NCI-H187 treated with DMSO at 0.1 percent for 48 hours (cell line): ENCODE measurements at places on chromosomes 5 and 9.

DNA sequence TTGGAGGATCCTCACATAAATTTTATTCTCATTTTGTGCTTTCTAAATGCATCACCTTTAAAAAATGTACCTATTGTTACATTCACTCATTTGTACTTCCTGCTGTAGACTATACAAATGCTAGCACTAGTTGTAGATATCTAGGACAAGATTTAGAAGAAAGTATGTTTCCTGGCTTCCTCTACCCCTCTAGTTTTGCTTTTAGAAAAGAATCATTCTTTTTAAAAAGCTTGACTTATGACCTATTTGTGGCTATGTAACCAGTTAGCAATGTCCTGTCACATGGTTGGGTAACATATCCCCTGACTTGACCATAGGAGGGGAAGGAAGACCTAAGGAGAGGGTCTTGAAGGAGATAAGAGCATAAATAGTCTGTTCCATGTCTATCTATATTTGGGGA is 13.3 kb downstream of the CAMK4 start:
- DNase-seq: no peak

DNA sequence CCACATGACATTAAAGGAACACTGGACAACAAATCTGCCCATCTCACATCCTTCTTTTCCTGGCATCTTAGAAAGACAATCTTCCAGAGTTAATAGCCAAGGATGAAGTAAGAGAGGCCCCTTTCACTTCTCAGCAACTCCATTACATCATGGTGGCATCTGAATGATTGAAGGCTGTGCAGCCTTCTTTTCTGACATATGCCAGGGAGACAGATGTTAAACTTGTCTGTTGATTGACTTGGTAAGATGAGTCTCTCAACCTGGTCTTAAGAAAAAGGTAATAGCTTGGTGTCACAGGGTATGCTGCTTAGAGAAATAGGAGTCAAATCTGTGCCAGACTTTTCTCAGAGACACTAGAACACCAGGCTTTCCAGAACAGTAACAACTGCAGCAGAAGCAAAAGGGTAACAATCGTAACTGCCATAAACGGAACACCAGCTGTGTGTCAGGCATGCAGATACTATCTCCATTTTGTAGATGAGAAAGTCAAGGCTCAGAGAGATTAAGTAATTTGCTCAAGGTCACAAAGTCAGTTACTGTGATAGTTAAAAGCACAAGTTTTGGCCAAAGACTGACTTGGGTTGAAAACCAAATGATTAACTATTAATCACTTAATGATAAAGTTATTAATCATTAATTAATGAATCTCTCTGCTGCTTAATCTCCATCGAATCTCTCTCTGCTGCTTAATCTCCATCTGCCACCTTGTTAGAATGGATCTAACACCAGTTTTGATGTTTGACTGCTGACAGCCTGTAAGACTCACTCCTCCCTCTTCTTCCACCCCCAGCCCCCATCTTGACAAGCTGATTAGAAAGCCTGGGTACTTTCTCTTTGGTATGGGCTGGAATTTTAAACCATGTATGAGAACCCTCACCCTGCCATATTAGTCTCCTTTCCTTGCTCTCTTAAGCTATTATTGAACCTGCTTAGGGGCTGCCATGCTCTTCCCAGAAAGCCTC is 353.5 kb downstream of the ENC1 start:
- DNase-seq: no peak

DNA sequence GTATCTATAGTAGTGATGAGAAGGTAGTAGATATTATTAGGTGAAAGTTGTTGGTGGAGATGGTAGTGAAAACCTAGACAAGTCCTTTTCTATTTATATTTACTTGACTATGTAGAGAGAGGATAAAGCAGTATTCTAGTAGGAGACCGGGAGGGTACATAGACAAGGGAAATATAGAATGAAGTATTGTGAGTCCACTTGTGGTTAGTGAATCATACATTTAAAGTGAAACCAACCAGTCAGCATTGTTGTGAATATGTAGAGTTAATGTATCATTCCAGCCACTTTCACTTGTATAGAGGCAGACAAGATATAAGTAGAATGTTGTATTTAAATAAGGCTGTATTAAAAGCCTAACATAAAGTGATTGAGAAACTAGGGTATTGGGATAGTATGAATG is 1711.3 kb upstream of the ACO1 start:
- no peak for DNase-seq

- DNase-seq: peak; percentile 61
These were observed 122.0 kb downstream of the GDNF start for GRCh38 chr5:37717613-37718431.

DNA sequence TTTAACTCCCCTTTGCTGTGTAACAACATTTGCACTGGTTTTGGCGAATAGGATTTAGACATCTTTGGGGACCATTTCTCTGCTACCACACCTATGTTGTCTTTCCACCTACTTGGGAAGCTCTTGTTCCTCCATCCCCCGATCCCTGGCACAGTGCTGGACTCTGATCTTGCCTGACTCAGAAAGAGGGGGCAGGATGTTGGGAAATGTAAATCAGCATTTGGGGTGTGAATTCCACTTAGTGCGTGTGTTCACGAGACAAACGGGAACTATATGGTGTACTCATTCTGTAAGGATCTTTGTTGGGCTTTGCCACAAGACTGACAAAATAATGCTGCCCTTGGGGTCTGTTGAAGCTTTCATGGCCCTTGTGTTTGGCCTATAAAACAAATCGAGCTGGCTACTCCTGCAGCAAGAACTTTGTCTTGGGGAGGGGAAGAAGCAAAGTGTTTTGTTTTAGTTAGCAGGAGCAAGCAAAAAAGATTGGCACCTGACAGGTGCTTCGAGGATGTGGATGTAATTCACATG is 18.5 kb downstream of the TMEM268 start:
- no peak for DNase-seq

GRCh38 chr9:133048595-133048994 is 13.2 kb upstream of the CEL start:
- no peak for DNase-seq

- DNase-seq: no peak
These were observed 27.1 kb upstream of the SLC6A19 start for GRCh38 chr5:1174122-1174936.

DNA sequence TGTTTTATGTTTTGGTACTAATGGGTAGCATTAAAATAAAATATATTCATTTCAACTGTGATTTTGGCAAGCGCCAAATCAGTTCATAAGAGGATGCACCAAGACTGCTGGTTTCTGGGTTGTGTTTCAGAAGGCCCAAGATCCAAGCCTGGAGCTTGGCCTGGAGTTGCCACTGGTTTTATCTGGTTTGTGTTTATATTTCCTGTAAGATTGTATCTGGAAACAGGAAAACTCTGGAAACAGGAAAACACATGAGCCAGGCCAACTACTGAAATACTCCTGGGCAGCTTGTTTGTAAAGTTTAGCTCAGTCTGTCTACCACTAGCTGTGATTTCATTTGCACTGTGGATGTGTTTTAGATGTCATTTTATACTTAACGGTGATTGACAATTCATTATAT is 5.5 kb downstream of the FSTL4 start:
- DNase-seq: no peak

DNA sequence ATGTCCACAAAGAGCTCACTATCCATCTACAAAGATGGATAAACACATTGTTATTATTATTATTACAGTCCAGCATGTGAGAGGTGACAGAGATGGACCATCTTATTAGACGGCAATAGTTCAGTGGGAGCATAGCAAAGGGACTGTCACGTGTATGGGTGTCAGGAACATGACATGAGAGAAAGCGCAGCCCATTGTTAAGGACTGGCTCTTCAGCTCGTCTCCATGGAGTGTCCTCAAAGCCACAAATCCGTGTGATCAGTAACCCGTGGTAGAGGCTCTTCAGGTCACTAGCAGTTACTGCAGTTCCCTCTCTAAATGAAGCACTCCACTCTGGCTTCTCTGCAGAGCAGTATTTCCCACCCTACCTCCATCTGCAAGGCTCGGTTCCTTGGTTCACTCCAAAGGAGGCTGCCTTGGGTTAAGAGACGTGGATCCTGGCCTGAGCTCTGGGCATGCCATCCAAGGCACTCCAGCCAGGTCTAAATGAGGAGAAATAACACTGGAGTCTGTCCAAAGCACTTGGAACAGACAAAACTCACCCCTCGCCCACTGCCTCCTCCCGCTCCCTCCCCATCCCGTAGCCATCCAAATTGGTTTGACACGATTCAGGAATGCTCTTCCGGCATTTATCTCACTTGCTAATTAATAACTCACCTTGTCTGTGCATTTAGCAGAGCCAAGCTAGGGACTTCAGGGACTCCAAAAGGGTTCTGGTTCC is 122.3 kb upstream of the WWC1 start:
- peak; percentile 53 for DNase-seq

- DNase-seq: no peak
These were observed 39.6 kb downstream of the C5orf15 start for GRCh38 chr5:133928587-133929393.

- no peak for DNase-seq
These were observed 639 bp upstream of the RASA1 start for GRCh38 chr5:87266914-87267573.

- no peak for DNase-seq
These were observed 304.0 kb downstream of the PRELID2 start for GRCh38 chr5:145531038-145531734.

- no peak for DNase-seq
These were observed 202.8 kb downstream of the CCDC171 start for GRCh38 chr9:15755660-15756059.

DNA sequence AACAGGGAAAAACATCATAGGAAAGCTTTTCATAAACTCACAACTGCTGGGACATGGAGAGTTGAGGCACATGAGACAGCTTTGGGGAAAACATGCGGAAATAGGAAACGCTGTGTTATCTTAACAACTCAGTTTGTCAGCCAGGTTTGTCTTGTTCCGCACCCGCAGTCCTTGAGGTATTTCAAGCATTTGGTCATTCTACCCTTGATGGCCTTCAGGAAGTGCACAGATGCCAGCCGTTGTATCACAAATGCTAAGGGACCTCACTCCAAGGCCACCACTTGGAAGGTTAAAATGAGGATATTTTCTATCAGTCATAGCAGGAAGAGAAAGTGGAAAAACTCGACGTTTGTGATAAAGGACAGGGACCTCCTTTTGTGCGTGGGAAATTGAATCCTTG is 83.8 kb downstream of the TRIO start:
- no peak for DNase-seq

- no peak for DNase-seq
These were observed 5.1 kb downstream of the GDNF start for GRCh38 chr5:37834542-37835379.

DNA sequence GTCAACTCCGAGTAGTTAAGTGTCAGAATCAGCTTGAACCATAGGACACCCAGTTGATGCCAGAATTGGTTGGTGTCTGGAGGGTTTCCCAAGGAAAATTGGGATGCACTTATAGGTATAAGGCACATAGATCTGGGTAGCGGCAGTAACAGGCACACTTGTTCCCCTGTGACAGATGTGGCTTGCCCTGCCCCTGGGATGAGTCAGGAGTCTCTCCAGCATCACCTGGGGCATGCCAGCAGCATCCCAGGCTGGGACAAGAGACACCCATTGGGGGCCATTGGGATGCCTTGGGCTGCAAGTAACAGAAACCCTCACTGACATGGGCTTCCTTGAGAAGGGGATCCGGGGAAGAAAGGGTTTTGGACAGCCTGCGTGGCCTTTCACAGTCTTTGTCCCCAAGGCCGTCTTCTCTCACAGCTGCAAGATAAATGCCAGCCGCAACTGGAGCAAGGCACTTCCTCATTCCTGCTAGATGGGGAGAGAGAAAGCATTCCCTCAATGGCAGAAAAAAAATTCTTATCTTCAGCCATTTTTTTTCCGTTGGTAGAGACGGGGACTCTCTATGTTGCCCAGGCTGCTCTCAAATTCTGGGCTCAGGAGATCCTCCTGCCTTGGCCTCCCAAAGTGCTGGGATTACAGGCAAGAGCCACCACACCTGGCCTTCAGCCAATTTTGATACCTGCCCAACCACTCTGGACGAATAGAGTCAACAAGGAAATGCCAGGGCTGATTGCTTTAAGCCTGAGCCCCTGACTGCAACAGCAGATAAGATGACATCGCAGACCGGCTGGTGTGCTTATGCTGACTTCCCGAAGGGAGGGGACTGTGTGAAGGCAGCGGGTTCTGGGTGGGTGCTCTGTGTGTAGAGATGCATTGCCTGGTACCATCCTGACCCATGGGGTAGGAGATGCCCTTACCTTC is 13.3 kb upstream of the RNF130 start:
- DNase-seq: peak; percentile 41

DNA sequence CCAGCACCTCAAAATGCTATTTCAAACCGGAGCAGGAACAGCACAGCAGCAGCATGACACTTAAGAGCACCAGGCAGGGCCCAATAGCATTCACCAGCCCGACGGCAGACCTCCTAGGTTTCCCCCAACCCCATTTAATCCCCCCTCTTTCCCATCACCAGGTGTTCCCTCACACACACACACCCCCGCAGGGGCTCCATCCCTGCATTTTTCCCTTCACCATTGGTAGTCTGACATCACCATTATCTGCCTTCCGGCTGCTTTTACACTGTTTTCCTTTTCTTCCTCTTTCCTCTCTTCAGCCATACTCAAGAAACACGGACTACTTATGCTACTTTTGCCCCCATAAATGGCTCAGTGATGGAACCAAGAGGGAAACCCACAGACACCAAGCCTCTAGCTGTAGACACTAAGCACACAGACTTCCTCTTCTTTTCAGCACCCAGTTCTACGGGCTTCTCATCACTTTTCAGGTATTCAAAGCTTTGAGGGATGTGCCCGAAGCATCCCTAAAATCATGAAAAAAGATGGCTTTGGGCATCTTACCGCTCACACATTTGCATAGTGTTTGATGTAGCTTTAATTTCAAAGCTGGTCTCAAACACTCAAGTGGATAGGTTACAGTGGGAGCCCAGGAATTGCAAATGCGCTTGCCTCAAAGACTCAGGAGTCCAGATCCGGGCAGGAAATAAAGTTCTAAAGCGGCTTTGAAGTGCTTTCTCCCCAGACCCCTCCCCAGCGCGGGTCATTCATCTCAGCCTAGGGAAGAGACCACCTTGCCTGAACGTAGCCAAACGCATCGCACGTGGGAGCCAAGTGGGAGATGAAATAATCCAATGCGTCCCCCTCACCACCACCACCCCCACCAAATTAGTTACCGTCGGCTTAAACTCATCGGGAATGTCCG is 141.5 kb downstream of the TSSK1B start:
- DNase-seq: no peak

GRCh38 chr5:179279347-179280094 is 65.7 kb downstream of the ADAMTS2 start:
- DNase-seq: no peak
